ENCODE measurements at places on chromosomes 11 and 22. TPM values are rescaled to one million over a fixed set of nuclear protein-coding genes. Genes with fewer than 3 reads are reported as not detected.

DNA sequence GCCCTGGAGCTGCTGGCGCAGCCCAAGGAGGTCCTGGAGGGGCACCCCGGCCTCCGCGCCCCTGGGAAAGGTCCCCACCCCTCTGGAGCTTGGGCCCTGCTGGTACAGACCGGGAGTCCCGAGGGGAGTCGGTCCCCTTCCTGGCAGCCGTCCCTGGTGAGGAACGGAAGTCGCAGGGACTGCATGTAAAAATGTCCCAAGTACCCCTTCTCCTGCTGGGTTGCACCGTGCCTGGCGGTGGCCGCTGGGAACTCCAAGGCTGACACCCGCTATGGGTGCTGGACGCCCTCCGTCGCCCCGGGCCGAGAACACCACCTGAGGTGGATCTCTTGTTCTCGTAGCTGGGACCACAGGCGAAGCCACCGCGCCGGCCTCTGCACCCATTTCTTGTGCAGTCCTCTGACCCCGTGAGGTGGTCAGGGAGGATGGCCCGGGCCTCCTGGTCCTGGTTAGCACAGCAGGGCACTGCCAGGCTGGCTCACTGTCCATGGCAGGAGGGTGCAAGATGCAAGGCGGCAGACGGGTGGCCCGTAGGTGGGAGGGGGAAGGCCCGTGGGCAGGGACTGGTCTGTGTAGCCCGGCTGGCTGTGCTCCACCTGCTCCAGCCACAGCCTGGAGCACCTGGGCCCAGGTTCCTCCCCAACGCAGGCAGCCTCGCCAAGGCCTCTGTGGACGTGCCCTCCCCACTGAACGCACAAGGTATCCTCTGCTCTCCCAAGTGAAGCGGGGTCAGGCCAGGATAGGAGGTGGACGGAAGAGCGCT, 165.2 kb downstream of the IGLL1 start:
- peak; percentile 76 for DNase-seq
- no peak overlapping the region for H3K27ac ChIP-seq
- peaks cover 10% of the 10 kb centered on the region for H3K27me3 ChIP-seq
- no peak overlapping the region for H3K4me3 ChIP-seq

The APOA5 gene
- total RNA-seq = not detected

The IL18 gene
- total RNA-seq = 167 TPM

DNA sequence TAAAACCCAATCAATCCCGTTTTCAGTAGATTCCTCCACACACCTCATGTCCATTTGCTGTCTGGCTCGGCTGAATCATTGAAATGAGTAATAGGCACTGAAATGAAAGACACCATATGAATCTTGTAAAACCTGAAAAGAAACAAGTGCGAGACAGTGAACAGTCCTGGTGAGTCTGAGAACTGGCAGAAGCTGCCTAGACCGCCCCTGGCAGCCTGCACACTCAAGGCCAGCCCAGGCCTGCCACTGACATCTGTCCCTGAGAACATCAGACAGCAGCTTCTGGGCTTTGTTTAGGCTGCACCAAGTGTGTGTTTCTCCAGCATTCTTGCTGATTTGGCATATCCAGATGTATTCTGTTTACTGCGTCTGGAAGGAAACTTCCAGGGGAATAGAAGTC, 44.8 kb downstream of the ENDOD1 start:
- H3K4me1 ChIP-seq = peaks cover 25% of the 10 kb centered on the region
- H3K36me3 ChIP-seq = peaks cover under 1% of the 10 kb centered on the region
- no peak for DNase-seq
- no peaks in the 10 kb centered on the region for H3K27me3 ChIP-seq
- no peak overlapping the region for H3K4me3 ChIP-seq

The CBLIF gene
- not detected for total RNA-seq

- H3K27me3 ChIP-seq = no peaks in the 10 kb centered on the region
- no peak overlapping the region for H3K27ac ChIP-seq
- DNase-seq = no peak
- peaks cover 8% of the 10 kb centered on the region for H3K4me1 ChIP-seq
These were observed 93.9 kb downstream of the GRIK4 start for GRCh38 chr11:120605469-120605868.

- no peak overlapping the region for H3K4me3 ChIP-seq
- no peak for DNase-seq
These were observed 2.0 kb upstream of the KRTAP5-10 start for GRCh38 chr11:71563406-71563805.

The SMTNL1 gene
- not detected for total RNA-seq

DNA sequence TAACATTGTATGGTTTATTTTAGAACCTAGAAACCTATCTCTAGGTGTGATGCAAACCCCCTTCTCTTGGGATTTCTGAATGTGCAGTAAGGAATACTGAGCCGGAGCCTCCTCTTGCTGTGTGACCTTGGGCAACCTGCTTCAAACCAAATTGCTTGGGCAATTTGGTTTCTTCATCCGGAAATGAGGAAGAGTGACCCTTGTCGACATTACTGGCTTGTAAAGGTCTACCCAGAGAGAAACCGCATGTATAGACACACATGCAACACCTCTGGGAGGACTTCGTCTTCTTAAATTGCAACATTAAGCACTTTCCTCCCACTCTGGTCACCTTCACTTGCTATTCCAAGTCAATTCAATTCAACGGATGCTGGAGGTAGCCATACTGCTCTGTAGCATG, 19.6 kb upstream of the TP53I11 start:
- DNase-seq = no peak
- H3K4me1 ChIP-seq = peaks cover 8% of the 10 kb centered on the region
- H3K27ac ChIP-seq = no peak overlapping the region
- no peaks in the 10 kb centered on the region for H3K27me3 ChIP-seq

DNA sequence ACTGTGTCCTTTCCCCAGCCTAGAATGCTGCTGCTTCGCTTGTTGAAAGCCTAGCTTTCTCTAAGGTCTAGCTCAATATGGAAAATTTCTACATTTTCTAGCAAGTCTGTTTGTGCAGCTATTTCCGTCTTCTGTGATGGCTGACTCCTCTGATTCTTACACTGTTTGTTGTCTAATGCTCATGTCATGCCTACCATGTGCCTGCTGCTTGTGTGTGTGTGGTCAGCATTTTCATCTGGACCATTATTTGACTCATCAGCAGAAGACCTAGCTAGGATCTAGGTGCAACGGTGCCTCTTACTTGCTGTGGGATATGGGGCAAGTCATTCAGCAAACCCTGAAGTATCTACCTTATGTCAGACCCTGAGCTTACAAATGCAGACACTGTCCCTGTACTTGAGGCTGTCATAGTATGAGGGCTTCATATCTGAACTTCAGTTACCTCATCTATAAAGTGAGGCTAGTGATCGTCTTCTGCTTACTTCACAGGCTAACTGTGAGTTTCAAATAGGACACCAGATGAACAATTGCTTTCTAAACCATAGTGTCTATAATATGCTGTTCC, 86.5 kb upstream of the MYO18B start:
- peaks cover under 1% of the 10 kb centered on the region for H3K4me1 ChIP-seq
- H3K27me3 ChIP-seq = no peaks in the 10 kb centered on the region
- no peak for DNase-seq

The CATSPERZ gene
- total RNA-seq = not detected

DNA sequence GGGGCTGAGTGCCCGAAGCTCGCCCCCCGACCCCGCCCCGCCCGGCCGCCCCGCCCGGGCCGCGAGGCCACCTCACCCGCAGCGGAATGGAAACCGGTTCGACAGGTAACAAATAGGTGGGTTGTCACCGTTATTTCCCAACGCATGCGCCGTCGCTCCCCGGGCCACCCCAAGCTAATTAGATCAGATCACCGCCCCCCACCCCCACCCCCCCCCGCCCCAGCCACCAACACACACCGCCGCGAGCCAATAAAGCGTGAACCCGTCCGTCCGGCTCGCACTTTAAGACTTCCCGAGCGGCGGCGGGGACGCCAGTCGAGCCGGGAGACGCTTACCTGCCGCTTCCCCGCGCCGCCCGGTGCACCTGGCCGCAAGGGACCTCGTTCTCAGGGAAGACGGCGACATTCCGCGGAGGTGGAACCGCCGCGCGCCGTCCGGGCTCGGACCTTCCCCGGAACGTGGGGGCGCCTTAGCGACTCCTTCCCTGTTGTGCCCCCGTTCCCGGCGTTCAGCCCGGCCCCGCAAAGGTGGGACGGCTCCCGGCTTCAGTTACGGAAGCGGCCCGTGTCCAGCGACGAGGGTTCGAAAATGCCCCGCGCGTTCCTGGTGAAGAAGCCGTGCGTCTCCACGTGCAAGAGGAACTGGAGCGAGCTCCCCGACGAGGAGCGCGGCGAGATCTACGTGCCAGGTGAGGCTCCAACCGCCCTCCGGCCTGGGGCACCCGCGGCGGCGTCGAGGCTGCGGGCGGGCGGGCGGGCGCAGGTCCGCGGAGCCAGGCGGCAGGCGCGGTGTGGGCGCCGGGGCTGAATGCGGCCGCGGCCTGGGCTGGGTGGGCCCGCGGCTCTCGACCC, at the start of gene OVOL1:
OVOL1 (plus strand) TSS at position 278 of the 851 bp plus-strand sequence; CDS start at position 589, 311 bp downstream.
- DNase-seq = no peak
- no peaks in the 10 kb centered on the region for H3K36me3 ChIP-seq
- H3K27ac ChIP-seq = peak within 1 kb of the TSS; percentile 71
- peaks cover 73% of the 10 kb centered on the region for H3K4me1 ChIP-seq
- H3K27me3 ChIP-seq = peaks cover 33% of the 10 kb centered on the region

The GLYATL1 gene
- total RNA-seq = 3.5 TPM

The RASD2 gene
- total RNA-seq = 0.93 TPM

The EHF gene
- total RNA-seq = 117 TPM

- no peak overlapping the region for H3K4me3 ChIP-seq
- peak overlapping the region; percentile 5 for H3K27ac ChIP-seq
- no peaks in the 10 kb centered on the region for H3K36me3 ChIP-seq
These were observed 44.9 kb downstream of the PACSIN2 start for GRCh38 chr22:42970029-42970428.

DNA sequence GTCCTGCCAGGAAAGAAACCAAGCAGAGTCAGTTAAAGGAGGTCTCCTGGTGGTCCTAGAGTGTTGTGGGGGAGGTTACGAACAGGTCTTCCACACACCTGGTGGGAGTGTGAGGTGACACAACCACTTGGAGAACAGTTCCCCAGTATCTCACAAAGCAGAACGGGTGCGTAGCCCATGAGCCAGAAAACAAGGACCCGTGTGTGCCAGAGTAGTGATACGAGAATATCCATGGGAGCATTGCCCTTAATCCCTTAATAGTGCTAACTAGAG, 21.7 kb upstream of the CLDN5 start:
- peaks cover 6% of the 10 kb centered on the region for H3K4me1 ChIP-seq
- peak; percentile 44 for DNase-seq
- H3K4me3 ChIP-seq = no peak overlapping the region
- peaks cover 6% of the 10 kb centered on the region for H3K27me3 ChIP-seq

- H3K4me3 ChIP-seq = no peak overlapping the region
- H3K4me1 ChIP-seq = peaks cover 31% of the 10 kb centered on the region
- no peaks in the 10 kb centered on the region for H3K36me3 ChIP-seq
- H3K27ac ChIP-seq = no peak overlapping the region
- DNase-seq = no peak
- no peaks in the 10 kb centered on the region for H3K27me3 ChIP-seq
These were observed 2.8 kb upstream of the PACSIN2 start for GRCh38 chr22:43017525-43018460.

GRCh38 chr11:75428281-75428724, 4.7 kb downstream of the KLHL35 start:
- H3K27me3 ChIP-seq = peaks cover 36% of the 10 kb centered on the region
- H3K4me1 ChIP-seq = peaks cover 41% of the 10 kb centered on the region
- no peak overlapping the region for H3K27ac ChIP-seq

The RIMBP3B gene
- 0.13 TPM for total RNA-seq

GRCh38 chr11:118789501-118790356, 1.2 kb downstream of the DDX6 start:
- no peak for DNase-seq
- H3K27me3 ChIP-seq = no peaks in the 10 kb centered on the region
- H3K36me3 ChIP-seq = peaks cover 6% of the 10 kb centered on the region

- H3K4me1 ChIP-seq = peaks cover 24% of the 10 kb centered on the region
- H3K27ac ChIP-seq = peak overlapping the region; percentile 54
- H3K36me3 ChIP-seq = peaks cover 74% of the 10 kb centered on the region
These were observed 8.7 kb downstream of the SELENOM start for GRCh38 chr22:31098632-31099110.

GRCh38 chr11:89203814-89204213, 26.1 kb downstream of the TYR start:
- no peak overlapping the region for H3K27ac ChIP-seq
- DNase-seq = no peak
- H3K4me3 ChIP-seq = no peak overlapping the region
- H3K27me3 ChIP-seq = no peaks in the 10 kb centered on the region
- no peaks in the 10 kb centered on the region for H3K4me1 ChIP-seq
- no peaks in the 10 kb centered on the region for H3K36me3 ChIP-seq

The ACTN3 gene
- not detected for total RNA-seq

DNA sequence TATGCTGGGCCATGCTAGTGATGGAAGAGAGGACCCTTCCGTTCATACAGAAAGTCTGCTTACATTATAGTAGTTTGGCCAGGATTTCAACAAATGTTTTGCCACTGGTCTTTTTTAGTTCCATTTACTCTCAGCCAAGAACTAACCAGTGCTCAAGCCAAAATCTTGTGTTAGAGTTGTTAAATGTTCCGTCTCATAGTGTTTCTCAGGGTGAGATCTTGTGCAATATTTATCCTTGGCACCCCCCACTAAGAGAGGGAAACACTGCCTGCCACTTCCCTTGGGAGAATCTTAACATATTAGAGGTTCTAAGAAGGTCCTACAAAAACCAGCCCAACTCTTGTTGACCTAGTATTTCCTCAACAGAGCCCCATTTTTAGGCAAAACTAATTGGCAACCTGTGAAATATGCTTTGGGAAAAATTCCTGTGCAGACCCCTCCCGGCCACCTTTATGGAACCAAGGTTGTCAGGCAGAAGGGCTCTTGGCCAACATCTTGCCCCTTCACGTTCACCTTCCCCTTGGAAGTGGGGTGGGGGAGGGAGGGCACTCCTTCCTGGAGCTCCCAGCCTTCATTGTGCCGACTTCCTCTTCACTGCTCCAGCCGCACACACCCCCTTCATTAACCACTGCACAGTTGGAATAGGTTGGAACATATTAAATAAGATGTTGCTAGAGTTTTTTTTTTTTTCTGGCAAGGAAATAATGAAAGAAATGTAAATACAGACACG, 173.2 kb upstream of the SORL1-AS1 start:
- peaks cover 6% of the 10 kb centered on the region for H3K36me3 ChIP-seq
- no peaks in the 10 kb centered on the region for H3K27me3 ChIP-seq
- no peak overlapping the region for H3K4me3 ChIP-seq

The DBX1 gene
- total RNA-seq = not detected

DNA sequence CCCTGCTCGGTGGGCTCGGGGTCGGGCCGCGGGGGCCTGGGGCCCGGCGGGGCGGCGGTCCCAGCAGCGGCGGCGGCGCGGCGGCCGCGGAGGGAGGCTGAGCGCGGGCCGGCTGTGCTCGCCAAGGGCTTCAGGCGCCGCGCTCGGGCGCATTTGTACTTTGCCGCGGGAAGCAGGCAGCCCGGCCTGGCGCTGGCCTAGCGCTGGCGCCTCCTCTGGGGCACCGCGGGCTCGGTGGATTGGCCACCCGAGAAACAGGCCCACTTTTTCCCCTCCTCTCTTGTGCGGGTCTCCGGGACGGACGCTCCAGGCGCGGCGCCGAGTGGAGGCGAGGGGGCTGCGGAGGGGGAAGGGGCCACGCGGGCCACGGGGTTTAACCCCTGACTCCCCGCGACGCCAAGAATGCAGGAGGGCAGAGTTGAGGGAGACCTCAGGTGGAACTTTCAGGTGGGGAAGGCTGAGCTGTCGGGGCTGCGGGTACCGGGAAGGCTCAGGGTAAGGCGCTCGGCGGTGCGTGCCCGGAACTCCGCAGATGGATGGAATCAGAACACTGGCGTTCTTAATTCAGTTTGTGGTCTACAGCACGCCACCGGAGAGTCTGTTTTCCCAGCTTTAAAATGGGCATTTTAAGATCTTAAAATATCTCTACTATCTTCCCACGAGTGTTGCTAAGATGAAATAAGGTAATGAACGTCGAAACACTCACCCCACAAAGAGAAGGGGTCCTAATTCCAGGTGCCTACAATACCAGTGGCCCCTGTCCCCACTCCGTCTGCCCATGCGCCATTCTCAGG, at the start of gene CHRDL2:
CHRDL2 (minus strand) TSS at position 126 of the 794 bp plus-strand sequence. CDS start 538 bp downstream, outside the sequence.
- peaks cover 7% of the 10 kb centered on the region for H3K4me1 ChIP-seq
- DNase-seq = no peak
- no peak within 1 kb of the TSS for H3K27ac ChIP-seq
- H3K27me3 ChIP-seq = peaks cover 54% of the 10 kb centered on the region

The GGT1 gene
- total RNA-seq = 8.0 TPM

Measured in suprapubic skin (tissue), 4 donors.